SW480 (cell line): ENCODE measurements at places on chromosomes 7 and 10.

- no peak for DNase-seq
These were observed 12.2 kb upstream of the KCP start for GRCh38 chr7:128922496-128923410.

DNA sequence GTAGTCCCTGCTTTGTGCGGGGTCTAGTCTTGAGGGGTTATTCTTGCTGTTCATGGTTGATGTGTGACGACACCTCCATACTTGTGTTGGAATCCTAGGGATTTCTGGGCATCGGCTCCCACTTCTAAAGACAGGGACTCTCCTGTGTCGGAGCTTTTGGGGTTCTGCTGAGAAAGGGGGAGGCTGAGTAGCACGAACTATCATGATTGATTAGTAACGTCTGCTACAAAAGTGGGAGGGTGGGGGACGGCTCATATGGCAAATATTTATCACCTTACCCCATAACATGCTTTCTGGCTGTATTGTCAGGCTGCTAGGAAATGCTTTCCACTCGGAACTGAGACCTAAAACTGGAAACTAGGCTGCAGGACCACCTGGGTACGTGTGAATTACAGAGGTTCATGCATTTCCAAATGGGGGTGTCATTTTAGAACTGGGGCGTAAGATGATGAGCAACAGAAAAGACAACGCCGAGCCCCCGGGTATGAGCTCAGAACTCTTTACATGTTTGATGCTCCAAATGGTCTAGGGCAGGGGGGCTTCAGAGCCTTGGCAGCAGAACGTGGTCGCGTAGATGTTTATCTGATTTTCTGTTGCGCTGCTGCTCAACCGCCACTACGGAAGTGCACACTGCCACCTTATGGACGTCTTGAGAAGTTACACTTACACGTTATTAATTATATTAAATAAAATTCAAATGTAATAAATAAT, 15.1 kb upstream of the NME8 start:
- peak; percentile 60 for DNase-seq

DNA sequence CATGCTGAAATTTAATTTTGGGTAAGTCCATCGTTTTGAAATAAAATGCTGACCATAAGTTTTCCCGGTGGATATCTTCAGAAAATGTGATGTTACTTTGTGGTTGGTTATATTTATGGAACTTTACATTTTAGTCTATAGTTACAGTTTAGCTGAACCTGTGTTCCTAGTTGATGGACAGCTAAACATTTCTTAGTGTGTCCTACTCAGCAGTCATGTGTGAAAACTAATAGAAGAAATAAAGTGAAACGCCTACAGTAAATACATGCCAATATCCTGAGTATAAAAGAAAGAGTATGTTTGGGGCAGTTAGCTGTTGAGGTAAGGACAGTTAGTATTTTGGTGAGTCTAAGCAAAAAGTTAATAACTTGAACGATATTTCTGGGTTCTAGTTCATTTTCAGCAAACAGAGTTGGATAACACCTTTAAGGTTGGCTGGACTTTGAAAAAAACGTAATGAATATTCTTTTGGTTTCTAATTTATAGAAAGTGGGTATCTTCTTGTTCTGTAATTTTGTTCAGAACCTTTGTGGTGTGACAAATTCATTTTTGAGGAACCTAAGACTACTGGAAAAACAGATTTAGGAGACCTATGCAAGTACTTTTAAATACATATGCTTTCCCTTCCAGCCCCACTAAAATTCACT, 28.7 kb downstream of the LCOR start:
- DNase-seq = no peak

- no peak for DNase-seq
These were observed 89.0 kb downstream of the TRIM24 start for GRCh38 chr7:138549082-138549481.

DNA sequence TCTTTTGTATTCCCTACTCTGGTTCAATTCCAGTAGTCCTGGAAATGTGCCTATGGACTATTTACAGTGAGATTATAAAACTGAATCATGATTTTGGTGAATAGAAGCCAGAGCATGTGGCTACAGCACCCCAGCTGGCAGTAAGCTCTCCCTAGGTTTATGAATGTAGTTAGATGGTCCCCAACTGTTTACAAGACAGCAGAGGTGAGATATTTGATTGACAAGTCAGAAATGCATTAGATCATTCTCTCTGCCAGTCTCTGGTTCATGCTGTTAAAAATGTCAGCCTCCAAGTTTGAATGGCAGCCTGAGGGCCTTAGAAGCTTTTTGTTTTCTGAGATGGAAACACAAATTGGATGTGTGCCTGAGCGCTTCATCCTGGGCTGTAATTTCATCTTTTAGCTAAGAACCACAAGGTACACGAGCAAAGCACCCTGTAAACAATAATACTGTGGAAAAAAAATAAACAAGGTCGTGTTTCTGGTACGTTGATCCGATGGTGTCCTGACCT, 85.0 kb downstream of the BTRC start:
- no peak for DNase-seq

DNA sequence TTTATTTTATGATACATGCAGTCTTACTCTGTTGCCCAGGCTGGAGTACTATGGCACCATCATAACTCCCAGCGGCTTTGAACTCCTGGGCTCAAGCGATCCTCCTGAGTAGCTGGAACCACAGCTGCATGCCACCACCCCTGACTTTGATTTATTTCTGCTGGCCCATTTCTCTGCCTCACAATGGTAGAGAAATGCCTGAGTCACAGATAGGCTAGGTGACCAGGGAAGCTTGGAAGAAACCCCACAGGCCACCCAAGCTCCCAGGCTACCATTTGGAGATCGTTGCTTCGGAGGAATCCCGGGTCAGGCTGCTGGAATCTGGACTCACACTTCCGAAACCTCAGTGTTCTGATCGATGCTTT, 17.4 kb upstream of the BAIAP2L1 start:
- no peak for DNase-seq

GRCh38 chr10:53140506-53140905, 367.9 kb upstream of the MBL2 start:
- no peak for DNase-seq

DNA sequence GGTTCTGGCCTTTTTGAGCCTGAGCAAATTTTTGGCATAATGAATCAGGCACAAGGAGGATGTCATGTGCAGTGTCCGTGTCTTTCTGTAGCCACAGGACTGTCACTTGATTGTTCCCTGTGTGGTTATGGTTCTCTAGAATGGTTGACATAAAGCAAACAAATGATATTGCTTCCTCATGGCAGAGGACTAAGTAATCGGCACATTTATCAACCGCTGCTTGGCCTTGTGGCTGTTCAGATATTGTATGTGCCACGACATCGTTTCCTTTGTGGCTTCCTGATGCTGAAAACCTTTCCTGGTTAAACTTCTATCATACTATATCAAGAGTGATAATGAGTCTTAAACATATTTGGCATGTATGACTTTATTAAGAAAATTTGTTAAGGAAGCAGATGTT, 598.8 kb downstream of the SUGCT start:
- peak; percentile 66 for DNase-seq

GRCh38 chr7:111672901-111673300, 110.6 kb upstream of the IMMP2L start:
- DNase-seq = no peak

- DNase-seq = no peak
These were observed 113.1 kb downstream of the CPED1 start for GRCh38 chr7:121101621-121102020.

- peak; percentile 27 for DNase-seq
These were observed 1.5 kb downstream of the ARHGAP21 start for GRCh38 chr10:24722131-24722675.

- DNase-seq = no peak
These were observed 50.1 kb downstream of the IPMK start for GRCh38 chr10:58217612-58218011.

DNA sequence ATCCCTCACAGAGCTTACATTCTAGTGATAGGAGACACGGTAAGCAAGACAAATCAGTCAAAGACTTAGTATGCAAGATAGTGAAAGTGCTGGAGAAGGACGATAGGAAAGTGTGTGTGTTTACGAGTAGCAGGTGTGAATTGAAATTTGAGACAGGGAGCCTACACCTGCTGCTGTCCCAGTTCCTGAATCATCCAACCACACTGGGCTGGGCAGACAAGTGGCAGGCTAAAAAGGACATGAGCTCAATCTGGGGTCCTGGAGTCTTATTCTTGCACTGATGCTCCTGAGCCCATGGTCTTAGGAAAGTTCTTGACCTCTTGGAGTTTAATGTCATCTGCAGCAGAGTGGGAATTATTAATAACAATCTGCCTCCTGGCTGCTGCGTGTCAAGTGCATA, 16.2 kb downstream of the RBP3 start:
- DNase-seq = peak; percentile 66

DNA sequence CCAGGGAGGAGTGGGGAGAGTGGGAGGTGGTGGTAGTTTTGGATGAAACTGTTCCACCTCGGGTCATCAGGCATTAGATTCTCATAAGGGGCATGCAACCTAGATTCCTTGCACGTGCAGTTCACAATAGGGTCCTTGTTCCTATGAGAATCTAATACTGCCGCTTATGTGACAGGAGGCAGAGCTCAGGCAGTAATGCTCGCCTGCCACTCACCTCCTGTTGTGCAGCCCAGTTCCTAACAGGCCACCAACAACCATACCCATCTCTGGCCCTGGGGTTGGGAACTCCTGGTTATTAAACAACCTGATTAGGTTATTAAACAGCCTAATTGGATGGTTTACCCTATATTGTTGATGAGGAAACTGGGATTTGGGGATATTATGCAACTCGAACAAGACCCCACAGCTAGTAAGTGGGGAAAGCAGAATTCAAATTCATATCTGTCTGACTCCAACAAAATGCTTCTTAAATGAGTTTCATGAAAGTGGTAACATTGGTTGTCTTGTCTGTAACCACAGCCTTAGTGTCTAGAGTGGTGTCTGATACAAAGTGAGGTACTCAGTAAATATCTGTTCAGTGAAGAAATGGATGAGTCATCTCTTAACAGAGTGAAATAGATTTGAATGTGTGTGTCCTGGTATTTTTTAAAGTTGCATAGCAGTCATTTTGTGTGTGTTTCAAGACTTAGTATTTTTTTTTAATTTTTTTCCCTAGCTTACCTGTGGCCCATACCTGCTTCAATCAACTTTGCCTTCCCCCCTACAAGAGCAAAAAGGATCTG, 101.6 kb downstream of the HECTD2 start:
- DNase-seq = no peak

DNA sequence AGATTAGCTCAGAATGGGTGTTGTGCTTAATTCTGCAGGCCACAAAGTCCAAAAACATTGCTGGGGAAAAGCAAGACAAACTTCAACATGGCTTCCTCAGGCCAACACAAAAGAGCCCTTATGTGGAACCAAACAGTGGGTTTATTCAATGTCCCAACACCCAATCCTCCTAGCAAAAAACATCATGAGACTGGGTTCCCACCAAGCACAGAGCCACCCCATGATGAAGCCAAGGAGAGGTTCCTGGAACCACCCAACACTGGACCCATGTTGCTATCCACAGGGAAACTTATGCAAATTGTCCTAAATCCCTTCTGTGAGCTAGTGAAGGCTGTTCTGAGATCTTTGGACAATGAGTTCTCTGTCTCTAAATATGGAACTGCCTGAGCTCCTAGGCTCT, 24.0 kb downstream of the SLC25A13 start:
- DNase-seq = no peak

- DNase-seq = no peak
These were observed 86.9 kb upstream of the ZNF438 start for GRCh38 chr10:31118556-31118955.

DNA sequence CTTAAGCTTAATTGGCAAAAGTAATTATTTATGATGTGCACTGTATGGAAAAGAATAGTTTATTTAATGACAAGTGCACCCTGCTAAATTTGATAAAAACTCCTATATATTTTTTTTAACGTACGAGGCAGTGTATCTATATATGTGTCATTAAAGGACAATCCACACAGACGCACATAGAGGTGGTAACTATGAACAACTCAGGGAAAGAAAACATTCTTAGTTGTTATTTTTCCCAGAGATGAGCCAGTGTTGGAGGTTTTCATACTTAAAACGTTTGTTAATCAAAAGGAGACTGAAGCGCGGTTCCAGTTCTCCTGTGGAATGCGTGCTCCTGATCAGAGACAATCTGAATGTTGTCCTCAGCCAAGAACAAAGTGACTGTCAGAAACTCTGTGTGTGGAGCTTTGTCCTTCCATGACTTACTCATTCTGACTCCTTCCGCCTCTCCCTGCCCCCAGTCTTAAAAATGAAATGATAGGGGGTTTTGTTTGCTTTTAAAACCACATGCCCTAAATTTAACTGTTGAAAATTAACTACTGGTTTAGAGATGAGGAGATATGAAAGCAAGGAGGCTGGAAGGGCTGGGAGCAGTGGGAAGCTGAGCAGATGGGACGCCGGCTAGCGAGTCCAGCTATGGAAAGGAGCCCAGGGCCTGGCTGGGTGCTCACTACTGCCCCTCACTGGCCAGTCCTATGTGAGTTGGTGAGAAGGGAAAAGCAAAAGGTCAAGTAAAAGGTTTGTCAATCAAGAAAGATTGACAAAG, 99.6 kb downstream of the SVIL start:
- DNase-seq = peak; percentile 64

DNA sequence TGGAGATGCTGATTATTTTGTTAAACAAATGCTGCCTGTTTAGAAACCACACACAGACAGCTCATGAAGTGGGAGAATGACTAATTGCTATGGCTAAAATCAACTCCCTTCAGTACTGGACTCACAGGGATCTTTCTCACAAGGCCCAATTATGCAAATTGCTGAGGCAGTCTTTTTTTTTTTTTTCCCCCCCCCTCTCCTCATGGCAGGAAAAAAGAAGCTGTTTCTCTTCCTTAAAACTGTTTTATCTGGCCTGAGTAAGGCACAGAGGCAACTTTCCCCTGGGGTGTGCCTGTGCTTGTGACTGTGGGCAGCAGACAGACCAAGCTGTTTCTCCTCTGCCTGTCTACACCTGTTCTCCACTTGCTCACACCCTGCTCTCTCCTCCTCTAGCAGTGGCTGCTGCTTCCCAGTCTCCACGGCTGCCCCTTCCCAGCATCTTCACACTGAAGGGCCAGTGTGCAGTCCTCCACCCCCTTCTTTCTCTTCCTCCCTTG, 65.4 kb upstream of the STEAP1B start:
- peak; percentile 57 for DNase-seq

DNA sequence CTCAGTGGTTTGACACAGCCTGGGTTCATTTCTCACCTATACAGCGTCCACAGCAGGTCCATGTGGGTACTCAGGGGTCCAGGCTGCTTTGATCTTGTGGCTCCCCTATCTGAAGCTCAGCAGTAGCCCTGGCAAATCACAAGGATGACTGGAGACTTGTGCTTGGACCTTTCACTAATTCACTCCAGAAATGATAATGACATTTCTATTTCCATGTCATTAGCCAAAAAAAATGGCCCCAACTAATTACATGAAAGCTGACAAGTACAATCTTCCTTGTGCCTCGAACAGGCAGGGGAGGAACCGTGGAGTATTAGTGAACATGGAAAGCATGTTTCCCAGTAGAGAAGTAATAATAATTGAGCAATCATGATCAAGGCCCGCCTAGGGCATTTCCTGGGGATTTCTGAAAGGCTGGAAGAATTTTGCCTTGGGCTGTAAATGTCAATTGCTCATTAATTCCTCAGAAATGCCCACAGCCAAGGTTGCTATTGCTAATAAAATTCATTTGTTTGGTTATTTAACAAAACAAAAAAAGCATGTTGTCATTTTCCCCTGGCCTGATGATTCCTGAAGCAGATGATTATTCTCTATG, 586.1 kb downstream of the SDK1 start:
- DNase-seq = no peak
